ENCODE measurements at places on chromosomes 16 and 17.

DNA sequence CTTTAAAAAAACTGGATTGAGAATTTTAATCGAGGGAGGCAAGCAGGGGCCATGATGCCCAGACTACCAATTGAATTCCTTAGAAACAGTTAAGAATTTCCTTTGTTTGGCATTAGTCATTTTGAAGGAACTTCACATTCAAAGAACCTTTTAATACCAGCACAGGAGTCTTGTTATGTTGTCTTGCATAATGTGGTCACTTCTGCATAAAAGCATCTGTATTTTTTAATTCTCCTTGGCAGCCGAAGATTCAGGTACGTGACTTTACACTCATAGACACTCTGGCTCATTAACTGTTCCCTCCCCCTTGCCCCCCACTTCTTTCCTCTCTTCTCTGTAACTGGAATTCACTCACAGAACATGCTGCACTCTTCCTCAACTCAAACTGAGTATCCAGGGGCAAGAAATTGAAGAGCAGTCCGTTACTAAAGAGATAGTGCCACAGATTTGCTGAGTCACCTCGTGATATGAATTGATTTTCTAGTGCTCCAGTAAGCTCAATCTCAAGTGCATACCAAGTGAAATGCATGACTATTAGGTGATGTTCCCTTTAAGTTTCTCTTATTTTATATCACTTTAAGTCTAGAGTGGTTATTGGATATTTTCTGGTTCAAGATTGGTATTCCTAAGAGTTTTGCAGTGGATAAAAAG is 572.2 kb upstream of the SOX9 start:
- DNase-seq = no peak

GRCh38 chr16:84045001-84045817 is 2.6 kb upstream of the SLC38A8 start:
- DNase-seq = no peak

GRCh38 chr16:50269769-50270509 is 3.6 kb downstream of the ADCY7 start:
- no peak for DNase-seq

DNA sequence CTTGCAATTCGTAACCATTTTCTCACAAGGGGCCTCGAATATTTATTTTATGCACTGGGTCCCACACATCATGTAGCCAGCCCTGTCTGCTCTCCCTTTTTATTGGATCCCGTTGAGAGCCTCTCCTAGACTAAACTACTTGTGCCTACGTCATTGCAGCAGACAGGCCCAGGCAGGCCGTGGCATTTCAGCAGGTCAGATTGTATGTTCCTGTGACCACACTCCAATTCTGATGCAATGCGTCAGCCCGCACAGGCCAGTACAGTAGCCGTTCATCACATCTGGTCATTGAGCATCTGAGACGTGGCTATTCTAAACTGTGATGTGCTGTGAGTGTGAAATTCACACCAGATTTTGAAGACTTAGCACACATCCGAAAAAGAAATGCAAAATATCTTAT is 42.2 kb downstream of the ABAT start:
- DNase-seq = no peak

DNA sequence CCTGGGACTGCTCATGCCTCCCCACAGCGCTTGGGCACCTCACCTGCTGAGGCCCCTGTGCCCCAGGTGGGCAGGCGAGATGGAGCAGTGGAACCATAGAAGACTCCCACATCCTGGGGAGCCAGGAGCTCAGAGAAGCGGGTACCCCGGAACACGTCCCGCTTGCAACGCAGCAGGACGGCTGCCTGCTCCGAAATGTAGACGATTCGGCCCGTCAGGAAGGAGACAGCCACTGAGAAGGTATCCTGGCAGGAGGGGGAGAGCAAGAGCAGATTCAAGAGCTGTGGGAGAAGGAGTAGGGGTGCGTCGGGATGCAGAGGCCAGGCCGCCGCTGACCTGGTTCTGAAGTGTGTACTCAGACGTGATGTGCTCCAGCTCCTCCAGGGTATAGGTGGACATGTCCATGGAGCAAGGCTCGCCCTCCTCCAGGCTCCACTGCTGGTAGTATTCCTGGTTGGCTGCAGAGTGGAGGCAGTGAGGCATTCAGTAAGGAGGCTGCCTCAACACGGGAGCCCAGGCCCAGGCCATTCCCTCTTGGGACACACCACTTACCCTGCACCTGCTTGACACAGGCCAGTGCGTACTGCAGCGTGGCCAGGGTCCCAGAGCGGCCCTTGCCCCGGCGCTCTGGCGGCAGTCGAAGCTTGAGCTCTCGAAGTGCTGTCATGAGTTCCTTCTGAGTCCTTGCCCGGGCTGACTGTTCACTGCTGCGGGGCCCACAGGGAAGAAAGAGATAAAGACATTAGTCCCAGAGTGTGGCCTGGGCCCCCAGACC is 2.6 kb downstream of the PER1 start:
- no peak for DNase-seq

DNA sequence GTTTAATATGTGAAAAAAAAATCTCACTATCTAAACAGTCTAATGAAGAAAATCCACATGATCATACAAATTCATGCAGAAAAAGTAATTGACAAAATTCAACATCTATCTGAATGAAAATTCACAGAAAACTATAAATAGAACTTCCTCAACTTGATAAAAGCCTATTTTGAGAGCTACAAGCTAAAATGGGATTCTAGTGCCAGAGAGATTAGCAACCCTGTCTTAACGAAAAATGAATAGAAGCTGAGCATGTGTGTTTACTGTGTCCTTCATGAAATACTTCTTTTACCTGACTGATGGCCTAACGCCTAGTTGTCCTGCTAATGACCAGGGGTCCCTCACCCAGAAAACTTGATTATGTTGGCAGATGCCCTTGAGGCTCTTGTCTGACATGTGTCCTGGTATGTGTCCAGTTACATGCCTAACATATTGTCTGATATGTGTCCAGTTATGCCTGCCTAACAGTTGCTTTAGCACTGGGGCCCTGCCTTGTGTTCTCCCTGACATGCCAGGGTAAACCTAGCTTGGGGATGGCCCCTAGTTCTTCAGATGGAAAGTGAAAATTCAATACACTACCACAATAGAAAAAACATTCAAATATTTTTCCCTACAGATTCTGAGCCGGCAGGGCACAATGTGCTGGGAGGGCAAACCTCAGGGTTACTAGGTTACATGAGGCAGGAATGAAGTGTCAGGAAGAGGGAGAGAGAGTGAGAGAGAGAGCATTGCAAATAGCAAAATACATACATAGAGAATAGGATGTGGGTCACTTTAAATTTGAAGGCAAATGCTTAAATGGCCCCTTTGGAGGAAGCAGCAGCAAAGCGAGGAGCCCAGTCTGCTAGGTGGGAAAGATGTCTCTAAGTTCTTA is 834.0 kb downstream of the CDH11 start:
- no peak for DNase-seq

Measured in T-helper 1 cell (primary cell).